ENCODE measurements at places on chromosomes 7 and 10.

- DNase-seq, result no peak
Observed at GRCh38 chr10:23081221-23081750, 14.1 kb upstream of the MSRB2 start.

DNA sequence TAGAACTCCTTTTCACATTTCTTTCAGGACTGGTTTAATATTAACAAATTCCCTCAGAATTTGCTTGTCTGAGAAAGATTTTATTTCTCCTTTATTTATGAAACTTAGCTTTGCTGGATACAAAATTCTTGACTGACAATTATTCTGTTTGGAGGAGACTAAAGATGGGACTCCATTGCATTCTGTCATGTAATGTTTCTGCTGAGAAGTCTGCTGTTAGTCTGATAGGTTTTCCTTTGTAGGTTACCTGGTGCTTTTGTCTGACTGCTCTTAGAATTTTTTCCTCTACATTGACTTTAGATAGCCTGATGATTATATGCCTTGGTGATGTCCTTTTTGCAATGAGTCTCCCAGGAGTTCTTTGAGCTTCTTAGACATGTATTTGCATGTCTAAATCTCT is 23.4 kb downstream of the CLRN3 start:
- DNase-seq, result no peak

GRCh38 chr10:60185421-60185820 is 204.3 kb downstream of the ANK3 start:
- DNase-seq, result no peak

DNA sequence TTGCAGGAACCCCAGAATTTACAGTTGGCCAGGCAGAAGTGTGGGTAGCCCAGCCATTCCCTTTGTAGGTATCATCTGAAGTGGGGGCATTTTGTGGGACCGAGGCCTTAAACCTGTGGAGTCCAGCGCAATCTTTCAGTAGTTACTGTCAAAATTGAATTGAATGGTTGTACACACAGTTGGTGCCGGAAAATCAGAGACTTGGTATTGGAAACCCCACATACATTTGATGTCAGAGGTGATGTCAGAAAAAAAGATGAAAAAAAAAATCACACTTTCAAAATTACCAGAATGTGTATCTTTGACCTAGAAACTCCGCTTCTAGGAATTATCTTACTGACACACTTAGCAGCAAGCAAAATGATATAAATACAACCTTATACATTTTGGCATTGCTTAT is 153.8 kb upstream of the PLXNA4 start:
- DNase-seq, result no peak

DNA sequence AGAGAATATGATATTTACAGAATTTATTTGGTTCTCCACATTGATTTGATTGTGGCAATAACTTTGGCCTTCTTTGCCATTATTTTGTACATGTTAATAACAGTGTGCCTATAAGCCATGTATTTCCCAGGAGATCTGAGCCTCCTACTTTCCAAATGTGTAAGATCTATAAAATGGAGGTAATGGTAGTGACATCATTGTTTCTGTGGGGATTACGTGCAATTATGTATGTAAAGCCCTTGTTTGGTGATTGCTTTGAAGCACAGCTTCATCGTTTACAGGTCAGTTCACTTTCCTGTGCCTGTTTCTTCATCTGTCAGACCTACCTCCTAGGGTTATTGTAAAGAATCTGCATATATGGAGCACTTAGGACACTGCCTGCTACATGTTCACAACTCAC is 17.3 kb downstream of the YAE1 start:
- DNase-seq, result no peak

- DNase-seq, result peak; percentile 85
Observed at GRCh38 chr7:37408291-37409228, 40.1 kb downstream of the ELMO1 start.

DNA sequence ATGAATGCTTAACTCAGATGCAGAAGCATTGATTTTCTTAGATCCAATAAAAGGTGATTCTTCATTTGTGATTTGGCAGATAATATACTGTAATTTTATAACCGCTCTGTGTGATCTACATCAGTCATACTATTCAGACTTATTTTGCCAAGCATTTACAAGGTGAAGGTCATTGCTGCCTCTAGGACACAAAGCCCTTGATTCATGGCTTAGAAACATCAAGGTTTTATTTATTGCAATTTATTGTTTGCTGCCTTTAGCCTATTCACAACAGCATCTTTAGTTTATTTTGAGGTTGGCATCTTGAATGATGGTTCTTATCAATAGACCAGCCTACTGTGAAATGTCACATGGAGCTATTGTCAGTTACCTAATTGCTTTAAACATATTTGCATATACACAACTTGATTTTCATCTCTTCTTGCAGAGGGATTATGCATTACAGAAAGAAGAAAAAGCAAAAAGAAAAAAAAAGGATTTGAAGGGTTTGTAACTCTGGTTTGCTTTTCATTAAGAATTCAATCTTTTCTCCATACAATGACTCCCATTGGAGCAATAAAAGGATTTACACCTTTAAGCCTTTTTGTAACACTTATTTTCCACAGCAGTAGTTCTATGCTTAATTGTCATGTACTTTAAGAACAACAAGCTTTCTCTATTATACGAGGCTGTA is 1371.6 kb upstream of the CELF2 start:
- DNase-seq, result no peak

- no peak for DNase-seq
Observed at GRCh38 chr10:133309720-133310398, 1.1 kb downstream of the ZNF511 start.

DNA sequence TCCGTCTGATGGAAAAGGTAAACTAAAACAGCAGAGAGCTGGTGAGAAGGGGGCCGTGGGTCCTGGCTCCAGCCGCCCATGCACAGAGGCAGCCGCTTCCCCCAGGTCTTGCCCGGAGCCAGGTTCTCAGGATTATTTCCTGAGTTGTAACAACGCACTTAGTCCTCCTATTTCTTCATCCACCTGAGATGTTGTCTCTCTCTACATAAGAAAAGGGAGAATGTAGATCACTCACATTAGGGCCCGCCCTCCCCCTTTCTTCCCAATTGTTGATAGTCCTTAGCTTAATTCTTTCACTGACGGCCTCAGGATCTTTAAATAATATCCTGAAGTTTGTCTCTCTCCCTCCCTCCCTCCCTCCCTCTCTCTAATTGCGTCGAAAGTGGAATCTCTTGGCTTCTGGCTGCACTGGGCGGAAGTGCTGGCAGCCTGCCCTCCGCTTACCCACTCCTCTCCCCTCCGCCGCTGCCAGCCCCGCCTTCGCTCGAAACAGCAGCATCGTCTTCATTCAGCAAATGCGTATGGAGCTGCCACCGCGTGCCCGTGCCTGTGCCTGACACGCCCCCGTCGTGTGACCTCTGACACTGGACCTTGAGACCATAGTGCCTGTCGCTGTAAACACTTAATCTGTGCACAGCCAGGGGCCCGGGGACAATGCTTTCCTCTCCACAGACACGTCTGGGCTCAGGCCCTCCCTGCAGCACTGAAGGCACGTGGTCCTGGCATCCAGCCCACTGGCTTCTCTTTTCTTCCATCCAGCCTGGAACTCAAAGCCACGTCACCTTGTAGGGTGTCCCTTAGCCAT is 174.5 kb upstream of the PPP2R2D start:
- DNase-seq, result no peak

- no peak for DNase-seq
Observed at GRCh38 chr10:119608316-119609155, 11.8 kb upstream of the TIAL1 start.

GRCh38 chr10:75295868-75296441 is 60.2 kb upstream of the COMTD1 start:
- no peak for DNase-seq

DNA sequence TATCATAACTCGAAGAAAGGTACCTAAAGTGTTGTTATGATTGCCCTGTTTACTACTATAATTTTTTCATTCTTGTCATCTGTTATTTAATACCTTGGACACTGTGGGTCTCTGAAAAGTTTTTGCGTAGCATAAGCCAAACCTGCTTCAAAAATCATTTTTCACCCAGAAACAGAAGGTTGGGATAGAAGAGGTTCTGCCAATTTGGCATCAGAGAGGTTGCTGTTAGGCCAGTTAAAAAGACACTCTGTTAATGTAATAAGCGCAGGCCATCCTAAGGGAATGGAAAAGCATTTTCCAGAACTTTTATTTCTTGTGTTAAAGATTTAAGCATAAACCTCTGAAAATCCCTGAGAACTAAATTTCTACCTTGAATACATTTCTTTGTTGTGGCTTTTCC is 212.2 kb downstream of the BMPER start:
- DNase-seq, result no peak

DNA sequence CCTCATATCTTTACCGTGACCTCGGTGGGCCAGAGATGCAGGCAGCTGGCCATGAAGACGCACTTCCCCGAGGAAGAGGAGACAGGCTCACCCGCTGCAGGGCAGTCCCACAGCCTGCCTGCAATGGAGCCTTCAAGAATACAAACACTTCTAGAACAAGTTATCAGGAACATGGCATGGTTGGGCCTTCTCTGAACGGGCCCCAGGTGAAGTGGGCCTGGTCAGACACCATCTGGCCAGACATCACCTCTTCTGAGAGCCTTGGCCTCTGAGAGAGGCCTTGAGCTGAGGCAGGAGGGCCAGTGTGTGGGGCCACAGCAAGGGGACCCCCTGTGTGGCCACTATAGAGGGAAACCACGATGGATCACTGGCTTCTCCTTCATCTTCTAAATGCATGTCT is 112.4 kb upstream of the GDF10 start:
- no peak for DNase-seq

- no peak for DNase-seq
Observed at GRCh38 chr10:51894771-51895578, 195.6 kb upstream of the CSTF2T start.

- no peak for DNase-seq
Observed at GRCh38 chr7:151251689-151252560, 3.4 kb upstream of the SMARCD3 start.

- no peak for DNase-seq
Observed at GRCh38 chr7:98215561-98216495, 4.6 kb downstream of the BHLHA15 start.

- DNase-seq, result peak; percentile 45
Observed at GRCh38 chr10:44995914-44996669, 4.6 kb upstream of the ZNF22 start.

GRCh38 chr7:96671854-96672253 is 37.8 kb downstream of the SEM1 start:
- no peak for DNase-seq

- DNase-seq, result no peak
Observed at GRCh38 chr7:68107968-68108367, 1111.3 kb downstream of the TYW1 start.

DNA sequence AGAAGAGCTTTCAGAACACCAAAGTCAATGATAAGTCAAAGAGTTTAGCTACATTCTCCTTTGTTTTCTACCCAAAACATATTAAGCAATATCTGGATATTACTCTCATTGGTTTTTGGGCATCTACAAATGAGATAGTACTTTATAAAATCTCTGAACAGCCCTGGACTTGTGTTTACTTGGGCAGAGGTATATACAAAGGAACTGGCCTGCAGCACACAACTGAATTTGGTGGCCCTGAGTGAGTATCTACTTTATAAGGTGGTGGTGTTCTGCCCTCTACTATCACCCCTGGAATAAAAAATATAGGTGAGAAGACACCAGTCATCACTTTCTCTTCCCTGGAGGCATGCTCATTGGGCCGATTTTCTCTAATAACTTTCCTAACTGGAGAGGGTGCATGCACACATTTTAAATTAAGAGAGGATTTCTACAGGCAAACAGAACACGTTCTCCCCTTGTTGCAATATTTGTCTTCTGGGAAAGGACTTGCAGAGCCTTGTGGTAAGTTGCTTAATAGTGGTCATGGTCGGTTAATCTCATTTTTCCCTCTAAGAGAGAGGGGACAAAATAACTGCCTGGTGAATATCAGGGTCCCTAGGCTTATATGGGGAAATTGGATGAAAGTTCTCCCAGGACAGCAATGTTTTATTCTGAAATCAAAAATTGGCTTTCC is 41.1 kb downstream of the OTUD1 start:
- no peak for DNase-seq

- no peak for DNase-seq
Observed at GRCh38 chr10:125121003-125121402, 39.4 kb downstream of the CTBP2 start.

- DNase-seq, result no peak
Observed at GRCh38 chr7:105599551-105599950, 18.3 kb upstream of the EFCAB10 start.

DNA sequence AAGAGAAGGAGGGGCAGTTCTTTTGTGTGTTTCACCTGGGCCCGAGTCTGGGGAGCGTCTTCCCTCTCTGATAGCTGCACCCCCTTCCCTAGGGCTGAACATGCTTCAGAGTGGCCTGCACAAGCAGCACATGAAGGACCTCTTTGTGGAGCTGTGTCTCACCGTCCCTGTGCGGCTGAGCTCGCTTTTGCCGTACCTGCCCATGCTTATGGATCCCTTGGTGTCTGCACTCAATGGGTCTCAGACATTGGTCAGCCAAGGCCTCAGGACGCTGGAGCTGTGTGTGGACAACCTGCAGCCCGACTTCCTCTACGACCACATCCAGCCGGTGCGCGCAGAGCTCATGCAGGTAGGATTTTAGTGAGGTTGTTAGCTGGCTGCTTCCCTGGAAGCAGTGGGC is 39.0 kb downstream of the TRRAP start:
- DNase-seq, result no peak

DNA sequence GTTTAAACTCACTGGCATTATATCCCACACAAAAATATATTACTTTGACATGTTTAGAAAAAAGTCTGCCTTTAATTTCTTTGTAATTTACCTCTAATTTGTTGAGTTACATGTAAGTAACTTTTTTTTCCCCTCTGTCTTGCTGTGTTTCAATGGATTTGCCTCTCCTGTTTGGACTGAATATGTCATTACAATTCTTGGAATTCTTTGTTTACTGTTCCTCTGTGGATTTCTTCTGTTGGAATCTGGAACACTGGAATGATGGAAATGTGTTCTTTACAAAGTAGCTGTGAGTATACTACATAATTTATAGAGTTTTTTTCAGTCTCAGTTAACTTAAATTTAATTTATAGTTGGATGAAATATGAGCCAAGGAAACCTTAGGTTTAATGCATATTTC is 30.4 kb downstream of the SEPTIN7 start:
- DNase-seq, result no peak

DNA sequence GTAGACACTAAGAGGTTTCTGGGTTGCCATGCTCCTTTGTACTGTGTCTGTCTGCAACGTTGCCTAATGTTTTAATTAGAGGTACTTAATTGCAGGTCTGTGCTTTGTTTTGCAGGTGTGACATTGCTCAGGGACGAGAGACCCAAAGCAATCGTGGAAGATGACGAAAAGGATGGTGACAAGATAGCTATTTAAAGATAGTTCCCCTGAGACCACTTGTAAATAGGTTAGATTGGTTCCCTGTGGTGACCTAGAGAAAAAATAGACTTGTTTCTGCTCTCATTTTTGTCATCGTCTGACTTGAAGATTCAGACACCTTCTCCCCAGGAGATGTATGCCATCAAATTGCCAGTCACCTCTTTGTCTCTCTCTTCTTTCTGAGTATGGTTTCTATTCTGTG is 20.1 kb downstream of the PPP1R17 start:
- no peak for DNase-seq

Measured in KBM-7 (cell line).